ENCODE measurements at places on chromosomes 6 and 20.

- no peak for DNase-seq
Measured at GRCh38 chr6:109229536-109229935, 134.2 kb downstream of the CEP57L1 start.

DNA sequence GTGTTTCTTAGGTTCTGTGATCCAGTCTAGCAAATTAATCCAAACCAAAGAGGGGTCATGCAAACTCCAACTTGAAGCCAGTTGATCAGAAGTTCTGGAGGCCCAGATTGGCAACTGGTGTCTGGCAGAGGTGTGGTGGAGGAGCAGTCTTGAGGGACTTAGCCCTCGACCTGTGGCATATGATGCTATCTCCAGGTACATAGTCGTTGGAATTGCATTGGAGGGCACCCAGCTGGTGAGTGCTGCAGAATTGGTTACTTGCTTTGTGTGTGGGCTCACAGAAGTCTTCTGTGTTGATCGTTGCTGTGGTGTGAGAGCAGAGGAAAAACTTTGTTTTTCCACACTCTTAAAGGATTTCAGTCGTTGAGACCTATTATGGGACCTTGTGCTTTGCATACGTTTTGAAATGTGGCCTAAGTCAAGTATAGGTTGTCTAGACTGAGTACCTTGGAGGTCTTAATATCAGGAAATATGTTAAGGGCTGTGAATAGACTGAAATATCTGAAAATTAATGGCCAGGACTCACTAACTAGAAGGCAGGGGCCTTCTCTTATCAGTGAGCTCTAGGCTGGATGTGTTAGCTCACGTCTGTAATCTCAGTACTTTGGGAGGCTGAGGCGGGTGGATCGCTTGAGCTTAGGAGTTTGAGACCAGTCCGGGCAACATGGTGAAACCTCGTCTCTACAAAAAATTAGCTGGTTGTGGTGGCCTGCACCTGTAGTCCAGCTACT lies 7.8 kb downstream of the PANK2 start:
- no peak for DNase-seq

DNA sequence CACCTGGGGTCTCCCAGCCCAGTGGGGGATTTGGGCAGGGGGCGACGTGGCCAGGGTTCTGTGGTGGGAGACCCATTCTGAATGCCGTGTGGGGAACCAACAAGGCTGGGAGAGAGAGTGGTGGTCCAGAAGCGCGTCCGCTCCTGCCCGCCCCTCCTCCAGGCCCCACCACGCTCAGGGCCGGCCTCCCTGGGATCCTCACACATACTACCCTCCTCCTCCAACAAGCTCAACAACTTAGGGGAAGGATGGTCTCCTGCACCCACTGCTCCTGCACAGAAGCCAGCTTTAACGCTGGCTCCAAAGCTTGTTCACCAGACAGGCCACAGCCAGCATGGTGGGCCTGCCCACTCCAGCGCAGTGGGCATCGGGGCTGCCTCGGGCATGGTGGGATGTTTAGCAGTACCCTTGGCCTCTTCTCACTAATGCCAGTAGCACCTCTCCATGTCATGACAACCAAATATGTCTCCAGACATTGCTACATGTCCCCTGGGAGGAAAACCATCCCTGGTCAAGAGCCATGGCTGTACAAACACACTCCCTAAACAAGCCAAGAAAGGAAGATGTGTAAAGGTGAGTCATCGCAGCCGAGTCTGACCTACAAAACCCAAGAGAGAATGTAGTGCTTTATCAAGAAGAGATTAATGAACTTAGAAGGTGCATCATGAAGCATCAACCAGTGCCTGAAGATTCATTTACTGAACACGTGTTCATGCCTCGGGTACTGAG lies 75.7 kb downstream of the BMP7 start:
- no peak for DNase-seq

DNA sequence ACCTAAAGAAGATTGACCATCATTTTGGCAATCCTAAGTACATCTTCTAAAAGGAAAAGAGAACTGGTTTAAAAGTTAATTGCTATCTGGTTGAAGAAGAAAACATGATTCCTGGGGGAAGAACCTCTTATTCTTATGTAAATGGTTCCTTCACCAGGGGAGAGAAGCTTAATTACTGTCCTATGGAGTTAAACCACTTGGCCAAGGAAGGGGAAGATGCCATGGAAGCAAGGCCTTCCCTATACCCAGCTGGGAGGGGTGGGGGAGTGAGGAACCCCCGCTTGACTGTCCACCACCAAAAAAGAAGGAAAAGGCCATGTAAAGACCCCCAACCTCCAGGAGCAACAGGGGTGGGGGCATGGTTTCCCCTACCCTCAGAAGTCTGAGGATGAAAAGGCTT lies 962.1 kb downstream of the GRIK2 start:
- no peak for DNase-seq

- DNase-seq: no peak
Measured at GRCh38 chr6:72386324-72386723, 235.5 kb upstream of the KCNQ5 start.

GRCh38 chr6:33088931-33089620 lies 13.3 kb downstream of the HLA-DPB1 start:
- DNase-seq: no peak

DNA sequence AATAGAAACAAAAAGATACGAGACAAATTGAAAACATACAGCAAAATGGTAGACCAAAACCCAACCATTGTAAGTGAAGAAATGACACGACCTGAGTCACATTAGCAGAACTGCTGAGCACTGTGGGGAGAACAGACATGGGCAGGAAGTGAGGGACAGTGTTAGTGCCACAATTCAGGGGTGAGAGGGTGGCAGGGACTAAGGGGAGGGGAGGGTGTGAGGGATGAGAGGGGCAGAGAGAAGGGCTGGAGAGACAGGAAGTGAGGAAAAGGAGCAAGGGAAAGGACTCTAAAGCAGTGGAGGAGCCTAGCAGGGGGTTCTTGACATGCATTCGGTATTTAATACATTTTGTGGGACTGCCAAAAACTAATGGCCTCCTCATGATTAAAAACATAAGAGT lies 45.0 kb upstream of the TRIM26 start:
- DNase-seq: no peak

GRCh38 chr20:8860011-8860495 lies 208.8 kb upstream of the PLCB4 start:
- no peak for DNase-seq

DNA sequence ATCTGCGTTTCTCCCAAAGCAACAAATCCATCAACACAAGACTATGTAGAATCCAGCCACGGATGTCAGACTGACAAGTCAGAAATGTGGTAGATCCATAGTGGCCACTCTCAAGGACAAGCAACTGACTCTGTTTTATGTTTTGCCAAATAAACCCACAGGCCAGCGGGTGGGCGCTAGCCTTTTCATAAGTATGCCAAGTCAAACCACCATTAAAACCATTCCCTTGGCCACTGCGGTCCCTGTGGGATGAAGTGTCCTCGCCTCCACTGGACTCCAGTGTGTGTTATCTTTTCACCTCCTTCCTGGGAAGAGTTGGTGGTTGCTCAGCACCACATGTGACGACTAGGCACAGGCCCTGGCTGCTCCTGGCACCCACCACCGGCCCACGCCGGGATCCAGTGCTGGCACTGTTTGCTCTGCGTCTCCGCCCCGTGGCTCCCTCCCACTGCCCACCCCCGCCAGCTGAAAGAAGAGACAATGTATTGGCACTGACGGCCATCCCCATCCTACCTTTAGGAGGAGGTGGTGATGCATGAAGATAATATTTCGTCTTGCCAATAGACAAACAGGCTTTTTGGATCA lies 103.4 kb downstream of the FOXC1 start:
- no peak for DNase-seq

- no peak for DNase-seq
Measured at GRCh38 chr6:160831739-160832138, 129.7 kb downstream of the PLG start.

DNA sequence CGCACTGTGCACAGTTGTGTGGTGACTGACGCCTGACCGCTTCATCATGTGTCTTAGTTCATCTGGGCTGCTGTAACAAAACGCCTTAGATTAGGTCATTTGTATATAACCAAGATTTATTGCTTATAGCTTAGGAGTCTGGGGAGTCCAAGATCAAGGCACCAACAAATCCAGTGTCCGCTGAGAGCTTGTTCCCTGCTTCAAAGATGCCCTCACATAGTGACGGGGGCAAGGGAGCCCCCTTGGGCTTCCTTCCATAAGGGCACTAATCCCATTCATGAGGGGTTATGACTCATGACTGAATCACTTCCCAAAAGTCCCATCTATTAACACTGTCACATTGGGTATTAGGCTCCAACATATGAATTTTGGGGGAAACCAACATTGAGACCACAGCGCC lies 34.6 kb downstream of the CYP24A1 start:
- no peak for DNase-seq

- DNase-seq: no peak
Measured at GRCh38 chr20:15942130-15942529, 631.1 kb downstream of the KIF16B start.

- no peak for DNase-seq
Measured at GRCh38 chr6:151073701-151074100, 166.1 kb upstream of the AKAP12 start.

DNA sequence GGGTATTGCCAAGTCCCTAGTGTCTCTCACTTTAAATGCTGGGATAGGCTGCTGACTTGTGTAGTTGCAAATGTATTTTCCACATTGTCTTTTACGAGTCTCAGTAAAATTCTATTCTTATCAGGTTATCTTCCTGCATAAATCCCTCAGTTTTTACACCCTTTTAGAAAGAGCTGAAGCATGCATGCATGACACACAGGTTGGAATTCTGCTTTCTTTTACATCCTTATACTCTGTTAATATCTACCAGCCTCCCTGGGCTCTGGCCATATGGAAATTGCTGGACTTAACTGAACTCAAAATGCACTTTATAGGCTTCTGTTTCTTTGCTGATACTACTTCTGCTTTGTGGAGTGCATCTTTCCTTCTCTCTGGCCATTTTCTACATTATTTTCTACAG lies 477.4 kb downstream of the FRK start:
- no peak for DNase-seq

GRCh38 chr6:154276810-154277628 lies 79.6 kb downstream of the IPCEF1 start:
- DNase-seq: no peak

GRCh38 chr6:152952045-152952444 lies 30.8 kb downstream of the FBXO5 start:
- DNase-seq: no peak

- no peak for DNase-seq
Measured at GRCh38 chr6:1893470-1894130, 283.9 kb downstream of the FOXC1 start.

DNA sequence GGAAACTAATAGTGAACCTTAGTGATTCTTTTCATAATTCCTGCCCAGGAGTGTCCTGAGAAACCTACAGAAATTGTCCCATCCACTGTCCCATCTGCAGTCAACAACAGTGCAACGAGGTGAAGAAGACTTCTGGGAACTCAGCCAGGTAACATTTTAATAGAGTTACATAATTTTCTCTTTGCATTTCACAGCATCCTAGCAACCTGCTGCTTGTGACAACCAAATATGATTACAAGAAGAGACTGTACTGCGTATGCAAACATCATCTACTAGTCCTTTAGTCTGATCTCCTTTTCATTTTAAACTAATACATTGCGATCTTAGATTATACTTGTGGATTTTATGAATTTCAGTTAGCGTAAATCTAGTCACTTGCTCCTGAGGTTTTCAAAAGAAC lies 951.6 kb downstream of the TFAP2A start:
- no peak for DNase-seq

DNA sequence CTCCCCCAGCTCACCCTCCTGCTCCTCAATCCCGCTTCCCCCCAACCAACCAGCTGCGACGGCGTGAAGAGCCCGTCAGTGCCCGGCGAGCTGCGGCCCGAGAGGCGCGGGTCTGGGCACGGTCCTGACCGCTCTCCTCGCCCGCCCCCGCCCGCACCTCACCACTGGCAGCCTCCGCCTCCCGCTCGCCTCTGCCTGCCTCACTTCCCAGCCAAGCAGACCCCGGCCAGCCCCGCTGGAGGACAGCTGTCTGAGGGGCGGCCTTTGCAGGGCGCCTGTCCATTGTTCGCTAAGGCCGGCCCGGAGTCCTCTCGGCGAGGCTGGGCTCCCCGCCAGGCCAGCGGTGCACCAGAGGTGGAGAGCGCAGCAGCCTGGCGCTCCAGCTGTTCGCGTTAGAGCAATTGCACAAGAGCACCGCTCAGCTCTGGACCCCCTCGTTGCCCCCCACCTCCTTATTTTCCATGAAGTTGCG lies 1.3 kb downstream of the SOBP start:
- no peak for DNase-seq

- DNase-seq: no peak
Measured at GRCh38 chr6:69026243-69026642, 391.2 kb downstream of the ADGRB3 start.

GRCh38 chr6:111761783-111762312 lies 111.4 kb downstream of the FYN start:
- DNase-seq: no peak

DNA sequence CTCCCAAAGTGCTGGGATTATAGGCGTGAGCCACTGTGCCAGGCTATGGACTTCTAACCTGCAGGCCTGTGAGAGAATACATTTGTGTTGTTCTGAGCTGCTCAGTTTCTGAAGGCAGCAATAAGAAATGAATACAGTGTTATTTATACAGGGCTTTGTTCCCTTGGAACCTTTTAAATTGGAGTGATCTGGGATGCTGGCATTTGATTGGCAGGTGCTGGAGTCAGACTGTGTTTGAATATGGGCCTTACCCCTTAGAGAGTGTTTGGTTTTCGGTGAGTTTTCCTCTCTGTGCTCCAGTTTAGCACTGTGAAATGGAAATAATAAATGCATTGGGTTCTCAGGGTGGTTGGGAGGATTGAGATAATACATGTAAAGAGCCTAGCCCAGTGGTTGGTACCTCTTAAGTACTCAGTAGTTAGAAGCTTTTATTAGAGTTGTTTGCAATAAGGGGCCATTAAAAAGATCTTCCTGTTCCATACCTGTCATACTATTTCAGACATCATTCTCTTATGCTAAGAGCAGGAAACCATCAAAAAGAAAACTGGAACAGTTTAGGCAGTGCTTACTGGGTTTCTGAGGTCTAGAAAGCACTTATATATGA lies 22.1 kb downstream of the BMP6 start:
- no peak for DNase-seq

- DNase-seq: no peak
Measured at GRCh38 chr6:39218868-39219567, 10.3 kb downstream of the KCNK5 start.

DNA sequence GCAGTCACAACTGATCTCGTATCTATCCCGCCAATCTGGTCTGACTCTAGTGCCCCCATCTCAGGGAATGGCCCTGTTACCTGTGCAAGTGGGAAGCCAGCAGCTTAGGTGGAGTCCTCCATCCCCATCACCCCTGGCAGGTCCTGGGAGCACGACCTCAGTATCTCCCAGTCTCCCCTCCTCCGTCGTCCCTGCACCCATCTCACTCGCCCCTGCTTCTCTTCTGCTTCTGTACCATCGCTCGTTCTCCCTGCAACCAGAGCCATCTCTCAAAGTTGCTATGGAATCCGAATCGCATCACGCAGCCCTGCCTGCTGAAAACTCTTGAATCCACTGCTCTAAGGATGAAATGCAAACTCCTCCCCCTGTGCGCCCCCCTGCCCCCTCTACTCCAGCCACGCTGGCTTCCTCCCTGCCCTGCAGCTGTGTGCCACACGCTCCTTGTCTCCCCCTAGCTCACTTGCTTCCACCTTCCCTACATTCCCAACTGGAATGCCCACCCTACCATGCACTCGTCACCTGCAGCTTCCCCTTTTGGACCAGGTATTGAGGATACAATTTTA lies 64.0 kb upstream of the PTGIS start:
- no peak for DNase-seq

- no peak for DNase-seq
Measured at GRCh38 chr6:43170417-43170930, 595 bp upstream of the SRF start.

Measured in esophagus squamous epithelium (tissue), 5 donors.